ENCODE measurements at places on chromosomes 1 and 21. TPM values are rescaled to one million over a fixed set of nuclear protein-coding genes. Genes with fewer than 3 reads are reported as not detected.

DNA sequence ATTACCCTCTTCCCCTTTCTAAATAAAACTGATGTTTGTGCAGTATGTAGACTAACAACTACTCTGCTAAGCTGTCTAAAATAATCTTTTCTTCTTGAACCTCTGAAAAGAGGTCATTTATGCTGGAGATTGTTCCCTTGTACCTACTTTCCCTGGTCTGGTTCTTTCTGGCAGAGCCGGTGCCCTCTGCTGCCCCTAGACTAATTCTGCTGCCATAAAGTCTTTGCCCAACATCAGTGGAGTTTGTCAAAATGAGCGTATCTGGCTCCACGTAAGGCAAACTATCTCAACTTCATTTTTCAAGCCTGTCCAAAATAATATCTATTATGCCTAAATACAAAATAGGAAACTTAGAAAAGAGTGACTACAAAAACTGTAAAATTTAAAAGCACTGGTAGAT lies 30.9 kb upstream of the ANGPTL7 start:
- DNase-seq = no peak

DNA sequence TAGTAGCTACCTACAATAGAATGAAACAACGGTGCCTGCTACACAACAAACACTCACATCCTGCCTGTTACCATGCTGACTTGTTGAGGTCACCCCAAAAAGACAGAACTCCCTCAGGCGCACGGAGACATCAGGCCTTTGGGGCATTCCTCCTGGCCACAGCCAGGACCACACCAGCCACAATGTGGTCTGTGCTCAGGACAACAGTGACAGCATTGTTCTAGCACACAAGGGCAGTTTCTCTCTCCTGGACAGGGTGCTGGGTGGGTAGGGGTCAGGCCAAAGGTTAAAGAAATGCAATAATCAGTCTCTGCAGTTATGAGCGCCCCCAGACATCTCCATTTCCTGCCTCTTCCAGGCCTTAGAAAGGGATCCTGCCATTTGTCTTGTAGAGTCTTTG lies 39.5 kb downstream of the CTNNBIP1 start:
- no peak for DNase-seq

GRCh38 chr1:14794906-14795305 lies 196.4 kb downstream of the KAZN start:
- no peak for DNase-seq

Gene VWA5B1
- not detected for total RNA-seq

GRCh38 chr1:94807742-94808491 lies 12.2 kb upstream of the SLC44A3 start:
- DNase-seq = no peak

Gene GPR25
- not detected for total RNA-seq

DNA sequence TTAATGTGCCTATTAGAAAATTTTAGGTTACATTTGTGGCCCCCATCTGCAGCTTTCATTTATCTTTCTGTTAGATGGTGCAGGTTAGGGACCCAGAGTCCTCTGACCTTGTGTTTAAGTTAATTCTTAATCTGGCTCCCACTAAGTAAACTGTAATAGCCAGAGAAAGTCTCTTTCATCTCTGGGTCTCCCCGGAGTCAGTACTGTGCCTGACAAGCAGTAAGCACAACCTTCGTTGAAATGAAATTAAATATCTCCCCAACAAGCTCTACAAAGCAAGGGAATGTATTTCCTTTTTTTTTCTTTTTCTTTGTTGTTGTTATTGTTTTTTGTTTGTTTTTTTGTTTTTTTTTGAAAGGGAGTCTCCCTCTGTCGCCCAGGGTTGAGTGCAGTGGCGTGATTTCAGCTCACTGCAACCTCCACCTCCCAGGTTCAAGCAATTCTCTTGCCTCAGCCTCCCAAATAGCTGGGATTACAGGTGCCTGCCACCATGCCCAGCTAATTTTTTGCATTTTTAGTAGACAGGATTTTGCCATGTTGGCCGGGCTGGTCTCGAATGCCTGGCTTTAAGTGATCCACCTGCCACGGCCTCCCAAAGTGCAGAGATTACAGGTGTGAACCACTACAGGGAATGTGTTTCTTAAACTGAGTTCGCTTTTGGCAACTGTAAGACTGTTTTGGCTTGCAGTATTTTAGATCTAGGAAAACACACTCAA lies 81.6 kb downstream of the HHIPL2 start:
- DNase-seq = no peak

GRCh38 chr1:65054481-65054880 lies 88.1 kb upstream of the JAK1 start:
- DNase-seq = no peak

DNA sequence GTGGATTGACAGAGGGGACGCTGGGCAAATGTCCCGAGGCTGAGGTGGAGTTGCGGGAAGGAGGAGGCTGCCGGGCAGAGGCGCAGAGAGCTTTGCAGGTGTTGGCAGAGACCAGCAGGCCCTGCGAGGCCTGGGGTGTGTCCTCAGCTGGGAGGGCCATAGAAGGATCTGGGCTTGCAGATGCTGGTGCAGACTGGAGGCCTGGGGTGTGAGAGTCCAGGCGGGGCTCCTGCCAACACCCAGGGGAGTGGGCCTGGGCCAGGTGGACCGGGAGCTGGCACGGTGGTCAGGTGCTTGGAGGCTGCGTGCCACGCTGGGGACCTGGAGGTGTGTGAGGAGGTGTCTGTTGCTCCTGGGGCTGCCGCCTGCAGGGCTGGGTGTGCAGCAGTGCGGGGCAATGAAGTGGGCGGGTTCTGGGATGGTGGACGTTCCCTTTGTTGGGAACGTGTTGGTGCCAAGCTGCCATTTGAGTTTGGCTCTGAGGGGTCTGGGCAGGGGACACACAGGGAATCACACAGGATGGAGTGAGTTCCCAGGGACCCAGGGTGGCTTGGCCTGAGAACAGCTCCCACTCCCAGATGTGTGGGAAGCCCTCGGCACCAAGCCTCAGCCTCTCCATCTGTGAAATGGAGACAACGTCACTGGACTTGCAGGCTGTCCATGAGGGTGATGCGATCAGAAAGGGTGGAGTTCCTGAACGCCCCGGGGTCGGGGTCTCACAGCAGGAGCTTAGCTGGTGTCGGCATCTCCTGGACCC lies 39.9 kb upstream of the POFUT2 start:
- DNase-seq = no peak

GRCh38 chr1:112904071-112904830 lies 51.7 kb downstream of the SLC16A1 start:
- DNase-seq = peak; percentile 90

- DNase-seq = no peak
These were observed 21.5 kb upstream of the DDOST start for GRCh38 chr1:20682571-20683236.

Gene IL20
- total RNA-seq = not detected

- no peak for DNase-seq
These were observed 111.6 kb downstream of the SYT14 start for GRCh38 chr1:210049616-210050015.

- peak; percentile 83 for DNase-seq
These were observed 56.2 kb downstream of the RUNX1 start for GRCh38 chr21:34992736-34993398.

Gene LCE6A
- not detected for total RNA-seq

- DNase-seq = no peak
These were observed 45.1 kb downstream of the BCL9 start for GRCh38 chr1:147586414-147586813.

DNA sequence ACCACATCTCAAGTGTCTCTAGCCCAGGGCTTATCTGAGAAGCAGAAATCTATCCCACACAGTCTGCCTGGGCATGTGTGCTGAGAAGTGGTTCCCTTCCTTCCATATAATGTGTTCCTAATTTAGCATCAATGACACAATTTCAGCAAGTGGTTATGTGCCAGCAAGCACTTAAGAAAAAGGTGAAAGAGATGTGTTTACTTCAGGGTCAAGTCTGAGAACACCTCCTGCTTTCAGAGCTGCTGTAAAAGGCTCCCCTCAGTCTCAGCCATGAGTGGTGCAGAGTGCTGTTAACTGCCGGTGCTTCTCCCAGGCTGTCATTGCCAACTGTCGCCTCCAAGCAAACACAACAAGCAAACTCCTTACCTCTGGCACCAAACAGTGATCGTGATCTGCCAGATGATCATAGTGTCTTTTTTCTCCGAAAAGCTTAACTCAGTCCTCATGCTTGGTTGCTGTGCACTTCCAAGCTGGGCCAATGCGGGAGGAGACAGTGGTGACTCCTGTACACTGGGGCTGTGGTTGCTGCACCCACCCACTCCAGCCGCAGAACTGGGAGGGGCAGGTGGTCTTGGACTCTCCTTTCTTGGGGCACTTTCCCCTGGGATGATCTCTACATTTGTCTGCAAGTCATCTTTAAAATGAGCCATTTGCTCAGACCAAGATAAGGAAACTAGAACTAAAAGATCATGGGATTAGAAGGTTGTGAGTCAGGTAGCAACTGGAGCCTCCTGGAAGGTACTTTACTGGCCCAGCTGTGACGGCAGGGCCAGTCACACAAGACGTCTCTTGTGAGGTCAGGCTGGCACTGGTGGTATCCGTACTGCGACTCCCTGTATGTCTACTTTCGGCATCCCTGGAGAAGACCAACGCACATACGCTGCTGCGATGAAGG lies 32.4 kb downstream of the ATP1A1 start:
- DNase-seq = no peak

GRCh38 chr1:22018583-22019559 lies 17.4 kb downstream of the CELA3A start:
- peak; percentile 85 for DNase-seq

DNA sequence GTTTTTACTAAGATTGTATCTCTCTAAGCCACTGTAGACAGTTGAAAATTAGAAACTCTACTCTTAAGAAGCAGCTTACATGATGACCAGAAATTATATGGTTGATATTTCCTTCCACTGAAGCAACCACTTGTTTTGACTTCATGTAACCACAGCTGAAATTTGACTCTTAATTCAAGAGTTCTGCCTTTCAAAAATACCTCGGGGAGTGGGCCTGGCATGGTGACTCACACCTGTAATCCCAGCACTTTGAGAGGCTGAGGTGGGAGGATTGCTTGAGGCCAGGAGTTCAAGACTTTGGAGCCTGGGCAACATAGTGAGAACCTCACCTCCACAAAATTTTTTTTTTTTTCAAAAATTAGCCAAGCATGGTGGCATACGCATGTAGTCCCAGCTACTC lies 4.3 kb downstream of the AMPD1 start:
- DNase-seq = no peak

Gene PLA2G2C
- not detected for total RNA-seq

DNA sequence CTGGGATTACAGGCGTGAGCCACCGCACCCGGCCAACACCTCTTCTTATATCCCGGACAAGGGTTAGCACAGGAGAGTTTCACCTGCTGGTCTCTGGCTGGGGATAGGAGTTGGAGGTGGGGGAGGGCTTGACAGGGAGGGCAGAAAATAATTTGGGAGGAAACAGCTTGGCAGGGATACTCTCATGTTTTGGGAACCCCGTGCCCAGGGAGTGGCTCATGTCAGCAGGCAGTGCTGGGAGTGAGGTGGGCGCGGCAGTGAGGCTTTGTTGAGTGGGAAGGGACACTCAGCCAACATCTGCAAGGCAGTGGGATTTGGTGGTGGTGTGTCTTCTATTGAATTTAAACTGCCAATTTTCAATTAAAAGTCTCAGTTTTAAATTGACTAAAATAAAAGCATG lies 1.1 kb upstream of the THEM5 start:
- DNase-seq = no peak

- DNase-seq = no peak
These were observed 46.6 kb upstream of the ATP1A1 start for GRCh38 chr1:116326486-116326885.

DNA sequence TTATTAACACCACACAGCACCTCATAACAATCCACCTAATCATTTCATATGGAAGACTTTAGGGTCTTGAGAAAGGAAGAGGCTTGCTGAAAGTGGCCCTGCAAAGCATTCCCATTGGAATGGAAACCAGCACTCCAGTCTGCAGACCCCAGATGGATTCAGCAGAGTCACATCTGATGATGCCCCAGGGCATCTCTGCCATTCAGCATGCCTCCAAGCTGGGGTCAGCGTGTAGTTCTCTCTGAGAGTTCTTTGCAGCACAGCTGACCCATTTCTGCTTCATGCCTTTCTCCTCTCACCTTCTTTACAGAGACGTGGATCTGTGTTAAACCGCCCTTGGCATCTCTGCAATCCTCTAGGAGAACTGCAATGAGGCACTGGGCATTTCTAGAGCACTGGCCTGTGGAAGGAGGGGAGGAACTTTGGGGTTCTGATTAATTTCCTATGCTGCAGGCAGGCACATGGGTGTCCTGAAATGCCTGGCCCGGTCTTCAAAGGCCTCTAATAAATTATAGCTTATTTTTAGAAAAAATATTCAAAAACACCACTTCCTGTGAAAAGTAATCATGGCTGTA lies 2.6 kb upstream of the LUZP1 start:
- no peak for DNase-seq

DNA sequence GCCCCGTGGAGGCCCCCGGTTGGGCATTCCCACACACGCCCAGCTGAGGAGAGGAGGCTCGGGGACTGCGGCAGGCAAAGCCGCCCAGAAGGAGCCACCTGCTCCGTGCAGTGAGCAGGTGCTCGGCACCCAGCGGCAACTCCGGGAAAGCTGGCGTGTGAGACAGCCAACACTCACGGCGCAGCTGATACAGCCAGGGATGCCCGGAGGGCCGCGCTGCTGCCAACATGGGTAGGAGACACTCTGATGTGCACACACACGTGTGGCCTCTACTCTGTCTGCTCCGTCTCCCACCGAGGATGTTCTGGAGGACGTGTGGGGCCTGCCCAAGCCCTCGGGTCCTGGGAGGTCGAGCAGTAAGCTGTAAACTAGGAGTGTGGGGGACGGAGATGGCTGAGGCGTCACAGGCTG lies 12.9 kb downstream of the MORN1 start:
- DNase-seq = no peak

Gene MX1
- total RNA-seq = 420 TPM

GRCh38 chr1:219744652-219745469 lies 132.0 kb upstream of the ZC3H11B start:
- DNase-seq = peak; percentile 89

DNA sequence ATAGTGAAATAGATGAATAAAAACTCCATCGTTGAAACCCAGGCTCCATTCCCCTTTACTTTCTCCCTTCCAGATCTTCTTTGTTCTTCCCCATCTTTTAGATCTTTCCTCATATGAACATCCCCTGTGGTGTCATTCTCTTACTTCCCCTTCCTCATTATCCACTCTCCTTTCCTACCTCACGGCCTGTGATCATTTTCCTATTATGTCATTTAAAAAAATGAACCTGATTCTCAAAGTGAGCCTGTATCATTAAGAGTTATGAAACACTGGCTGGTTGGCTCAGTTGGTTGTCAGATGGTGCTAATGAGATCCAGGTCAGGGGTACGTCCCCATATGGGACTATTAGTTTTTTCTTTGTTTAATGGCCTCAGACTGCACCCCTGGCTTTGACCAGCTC lies 38.3 kb downstream of the TCEANC2 start:
- DNase-seq = no peak

- DNase-seq = no peak
These were observed 167.3 kb upstream of the KCNJ6 start for GRCh38 chr21:38083535-38083934.

- DNase-seq = peak; percentile 57
These were observed 107.5 kb downstream of the HIVEP3 start for GRCh38 chr1:41811051-41811795.

Gene GNPAT
- 32.5 TPM for total RNA-seq

Gene LENEP
- not detected for total RNA-seq

Gene NOTCH2
- total RNA-seq = 194 TPM

GRCh38 chr1:85330711-85331290 lies 54.4 kb upstream of the BCL10 start:
- peak; percentile 99 for DNase-seq

- peak; percentile 51 for DNase-seq
These were observed 2.2 kb downstream of the JUN start for GRCh38 chr1:58781541-58782177.

Gene C1QA
- total RNA-seq = not detected

All from astrocyte (in vitro differentiated cells and primary cell).